ENCODE measurements at places on chromosomes 6 and 20.

DNA sequence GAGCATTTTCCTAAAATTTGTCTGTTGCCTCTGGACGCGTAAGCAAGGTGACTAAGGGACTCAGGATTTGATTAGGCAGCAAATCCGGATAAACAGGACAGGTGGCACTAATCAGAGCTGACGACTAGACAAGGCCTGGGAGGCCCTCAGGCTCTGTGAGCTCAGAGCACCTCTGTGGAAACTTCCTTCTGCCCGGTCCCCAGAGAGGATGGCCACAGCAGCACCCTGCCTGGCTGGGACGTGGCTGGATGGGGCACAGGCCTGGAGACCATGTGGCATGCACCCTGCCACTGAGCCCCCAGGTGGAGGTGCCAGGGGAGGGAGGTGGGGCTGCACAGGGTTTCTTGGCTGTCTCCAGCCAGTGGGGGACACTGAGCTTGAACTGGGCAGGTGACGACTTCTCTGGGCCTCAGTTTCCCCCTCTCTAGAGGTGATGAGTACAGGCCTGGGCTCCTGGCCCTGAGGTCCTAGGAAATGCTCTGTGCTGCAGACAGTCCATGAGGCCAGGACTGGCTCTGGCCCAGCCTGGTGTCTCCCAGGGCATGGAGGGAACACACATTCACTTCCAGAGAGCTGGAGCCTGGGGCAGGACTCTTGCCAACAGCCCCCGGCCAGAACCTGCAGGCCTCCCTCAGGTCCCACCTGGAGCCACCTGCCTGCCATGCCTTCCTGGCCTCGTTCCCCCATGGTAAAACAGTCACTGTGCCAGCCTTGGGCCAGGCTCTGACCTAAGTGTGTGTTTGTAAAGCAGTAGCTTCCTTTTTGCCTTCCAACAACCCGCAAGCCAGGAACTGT lies 39.6 kb upstream of the STX16 start:
- DNase-seq: no peak

DNA sequence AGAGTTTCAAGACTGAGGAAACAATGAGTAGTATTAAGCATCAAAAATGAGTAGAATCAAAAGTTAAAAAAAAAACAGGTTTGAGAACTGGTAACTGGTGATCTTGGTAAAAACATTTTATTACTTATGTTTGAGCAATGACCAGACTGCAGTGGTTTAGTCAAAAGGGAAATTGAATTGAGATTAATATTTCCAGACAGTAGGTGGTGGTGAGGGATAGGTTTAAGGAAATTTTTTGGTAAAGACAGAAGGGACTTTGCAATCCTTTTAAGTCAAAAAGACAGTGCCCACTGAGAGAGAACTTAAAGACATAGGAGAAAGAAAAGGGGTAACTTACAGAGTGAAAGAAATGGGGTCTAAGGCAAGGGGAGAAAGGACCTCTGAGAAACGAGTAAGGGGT lies 156.9 kb downstream of the ASCC3 start:
- no peak for DNase-seq

DNA sequence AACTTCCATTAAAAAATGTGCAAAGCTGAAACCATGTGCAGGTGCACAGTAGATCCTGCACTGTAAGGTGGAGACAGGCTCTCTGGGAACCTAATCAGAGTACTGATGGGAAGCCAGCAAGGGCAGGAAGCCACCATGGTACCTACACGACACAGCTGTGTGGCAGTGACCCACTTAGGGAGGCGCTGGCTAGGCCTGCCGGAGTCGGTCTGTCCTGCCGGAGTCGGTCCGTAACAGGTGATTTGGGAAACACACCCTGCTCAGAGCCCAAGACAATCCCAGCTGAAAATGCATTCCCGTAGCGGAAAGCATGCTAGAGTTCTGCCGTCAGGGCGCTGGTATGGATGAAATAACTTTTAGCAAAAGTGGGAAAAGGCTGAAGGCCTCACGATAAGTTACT lies 17.2 kb downstream of the TXNDC5 start:
- DNase-seq: no peak

DNA sequence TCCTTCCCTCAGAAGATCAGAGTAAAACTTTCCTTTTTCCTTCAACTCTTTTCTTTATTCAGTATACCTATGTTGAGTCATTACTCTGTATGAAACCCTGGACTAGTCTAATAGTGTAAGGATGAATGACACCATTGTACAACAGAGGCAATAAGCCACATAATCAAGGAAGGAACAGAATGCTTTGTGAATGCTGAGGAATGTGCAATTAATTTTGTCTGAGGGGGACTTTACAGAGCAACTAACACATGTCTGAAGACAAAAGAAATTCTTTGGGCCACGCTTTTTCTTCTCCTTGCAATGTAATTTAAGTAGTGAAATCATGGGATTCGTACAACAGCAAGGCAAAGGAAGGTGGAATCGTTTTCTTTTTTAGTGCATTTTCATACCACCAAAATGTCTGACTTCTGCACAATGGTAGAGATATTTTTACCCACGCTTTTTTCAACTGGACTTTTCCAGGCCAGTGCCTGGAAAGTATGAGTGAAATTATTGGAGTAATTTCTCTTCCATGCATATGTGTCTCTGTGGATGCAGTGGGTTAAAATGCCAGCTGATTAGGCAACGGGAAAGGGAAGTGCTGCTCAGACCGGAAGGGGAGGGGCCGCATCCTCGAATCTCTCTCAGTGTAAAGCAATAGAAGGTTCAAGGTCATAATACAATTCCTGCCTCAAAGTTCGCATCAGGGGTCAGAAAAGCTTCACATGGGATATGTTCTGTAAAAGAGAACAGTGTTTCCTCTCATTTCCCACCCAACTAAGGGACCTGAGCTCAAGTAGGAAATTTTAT lies 89.9 kb upstream of the MTHFD1L start:
- DNase-seq: no peak
